ENCODE measurements at places on chromosomes 4 and X. TPM values are rescaled to one million over a fixed set of nuclear protein-coding genes. Genes with fewer than 3 reads are reported as not detected.

The ADH1B gene
- not detected for total RNA-seq

The PFKFB1 gene
- total RNA-seq: 0.63 TPM

The NDP gene
- not detected for total RNA-seq

The FAM47A gene
- total RNA-seq: not detected

The MGAT4D gene
- total RNA-seq: not detected

The ZNF711 gene
- total RNA-seq: 0.13 TPM

The EPGN gene
- total RNA-seq: not detected

The RASL11B gene
- total RNA-seq: not detected

The CWH43 gene
- total RNA-seq: not detected

The C4orf51 gene
- total RNA-seq: not detected
